ENCODE measurements at places on chromosomes 7 and 10.

DNA sequence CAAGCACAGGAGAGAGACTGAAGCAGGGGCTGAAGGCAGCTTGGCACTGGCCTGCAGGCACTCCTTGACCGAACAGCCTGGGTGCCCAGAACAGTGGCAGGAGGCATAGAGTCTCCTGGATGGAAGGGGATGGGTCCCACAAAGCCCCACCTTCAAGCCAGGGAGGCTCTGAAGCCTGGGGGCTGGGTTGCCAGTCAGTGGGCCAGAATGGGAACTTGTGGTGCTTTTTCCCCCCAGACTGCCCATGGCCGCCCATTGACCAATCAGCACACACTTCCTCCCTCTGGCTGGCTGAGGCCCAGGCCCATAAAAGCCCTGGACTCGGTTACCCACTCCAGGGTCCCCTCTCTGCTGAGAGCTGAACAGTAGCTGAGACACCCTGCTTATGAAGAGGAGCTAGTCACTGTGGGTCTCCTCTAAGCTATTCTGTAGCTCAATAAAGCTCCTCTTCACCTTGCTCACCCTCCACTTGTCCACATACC, 109.6 kb downstream of the ELAPOR2 start:
- no peak for DNase-seq

DNA sequence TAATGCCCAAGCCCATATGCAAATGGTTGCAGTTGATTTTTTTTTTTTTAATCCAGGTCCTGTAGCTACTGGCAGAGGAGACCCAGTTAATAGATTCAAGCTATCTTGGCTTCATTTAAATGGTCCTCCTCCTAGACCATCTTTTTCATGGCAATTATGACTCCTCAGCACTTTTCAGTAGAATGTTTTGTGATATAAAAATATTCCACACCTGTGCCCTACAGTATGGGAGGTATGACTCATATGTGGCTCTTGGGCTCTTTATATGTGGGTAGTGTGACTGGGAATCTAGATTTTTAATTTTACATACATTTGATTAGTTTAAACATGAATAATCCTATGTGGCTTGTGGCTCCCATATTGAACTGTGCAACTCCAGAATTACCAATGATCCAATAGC, 80.1 kb downstream of the ITGB1 start:
- DNase-seq, result no peak

DNA sequence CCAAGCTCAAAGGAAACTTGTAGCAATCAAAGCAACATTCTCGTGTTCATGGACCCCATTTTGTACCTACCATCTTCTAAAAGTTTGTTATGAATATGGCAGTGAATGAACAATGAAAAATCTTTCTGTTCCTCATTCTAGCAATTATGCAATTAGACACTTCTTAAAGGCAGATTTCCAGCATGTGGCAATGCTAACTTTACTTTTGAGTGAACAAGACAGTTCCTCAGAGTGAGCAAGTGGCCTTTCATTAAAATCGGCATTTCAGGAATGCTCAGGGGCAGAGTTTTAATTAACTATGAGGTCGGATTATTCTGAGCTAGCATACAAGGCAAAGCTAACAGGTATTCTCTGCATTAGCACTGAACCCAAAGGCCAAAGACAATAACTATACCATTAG, 48.4 kb upstream of the NFE2L3 start:
- no peak for DNase-seq

GRCh38 chr10:76549171-76549570, 1088.4 kb downstream of the KCNMA1 start:
- no peak for DNase-seq

DNA sequence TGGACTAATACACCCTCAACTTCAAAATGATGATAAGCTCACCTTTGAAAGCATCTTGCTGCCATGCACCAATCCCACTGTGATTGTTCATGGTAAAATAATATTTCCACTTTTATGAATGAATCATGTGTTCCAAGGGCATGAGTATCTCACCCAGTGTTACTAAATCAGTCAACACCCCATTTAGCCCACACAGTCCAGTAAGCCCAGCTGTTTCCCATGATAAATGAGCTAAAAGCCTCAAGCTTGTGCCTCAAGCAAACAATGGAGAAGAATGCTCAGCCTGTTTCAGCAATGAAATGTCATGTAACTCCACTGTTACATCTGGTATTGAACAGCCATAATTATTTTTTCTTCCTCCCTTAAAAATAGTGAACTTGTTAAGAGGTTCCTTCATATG, 442.5 kb downstream of the XPNPEP1 start:
- no peak for DNase-seq

- no peak for DNase-seq
These were observed 944.0 kb upstream of the C7orf33 start for GRCh38 chr7:147646568-147646967.

GRCh38 chr10:43674553-43675210, 26.0 kb upstream of the ZNF32 start:
- no peak for DNase-seq

- DNase-seq, result no peak
These were observed 14.6 kb downstream of the MDFIC start for GRCh38 chr7:114936471-114936870.

DNA sequence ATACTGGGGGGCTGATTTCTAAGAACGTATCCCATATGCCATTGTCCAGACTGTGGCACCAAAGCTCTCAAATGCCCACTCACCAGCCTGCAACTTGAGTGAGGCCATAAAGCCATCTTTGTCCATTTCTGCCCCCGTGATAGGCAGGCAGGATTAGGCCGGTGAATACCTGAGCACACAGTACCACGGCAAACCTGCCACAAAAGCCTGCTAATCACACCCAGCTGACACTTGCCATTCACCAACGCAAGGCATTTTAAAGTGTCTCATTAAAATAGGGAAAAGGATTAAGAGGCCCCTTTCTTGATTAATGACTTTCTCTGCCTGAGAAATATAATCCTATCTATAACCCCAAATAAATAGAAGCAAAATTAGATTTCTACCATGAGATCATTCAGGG, 111.4 kb upstream of the NANOS1 start:
- no peak for DNase-seq

DNA sequence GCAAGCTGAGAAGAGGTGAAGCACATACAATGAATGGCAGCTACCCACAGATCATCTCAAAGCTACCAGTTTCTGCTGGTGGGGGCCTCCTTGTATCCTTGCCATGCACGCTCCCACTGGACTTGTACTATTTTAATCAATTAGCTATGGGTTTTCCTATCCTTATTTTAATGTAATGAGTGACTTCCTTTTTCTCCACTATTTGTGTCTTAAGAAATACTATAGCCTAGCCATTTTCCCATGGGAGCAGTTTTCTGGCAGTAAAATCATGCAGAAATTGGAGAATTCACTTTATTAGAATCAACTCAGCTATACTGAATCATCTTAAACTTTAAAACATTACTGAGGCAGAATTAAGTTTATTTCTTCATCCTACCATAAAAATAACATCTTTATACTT, 73.5 kb downstream of the CTNNA3 start:
- no peak for DNase-seq

DNA sequence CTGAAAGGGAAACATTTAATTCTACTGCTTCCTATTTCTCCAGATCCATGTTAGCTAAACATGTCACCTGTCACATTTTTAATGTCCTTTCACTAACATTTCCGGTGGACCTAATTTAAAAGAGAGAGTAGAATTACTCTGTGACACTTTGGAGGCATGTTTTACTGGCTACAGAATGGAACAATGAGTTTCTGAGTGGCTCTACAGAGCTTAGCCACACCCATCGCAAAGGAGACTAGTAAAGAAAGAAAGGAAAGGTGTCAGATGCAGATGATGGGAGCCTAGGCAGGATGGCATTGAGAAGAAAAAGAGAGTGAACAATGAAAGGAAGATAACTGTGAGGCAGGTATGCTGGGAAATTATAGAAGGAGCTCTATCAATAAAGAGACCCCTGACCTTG, 35.9 kb downstream of the NDUFB2 start:
- DNase-seq, result no peak

DNA sequence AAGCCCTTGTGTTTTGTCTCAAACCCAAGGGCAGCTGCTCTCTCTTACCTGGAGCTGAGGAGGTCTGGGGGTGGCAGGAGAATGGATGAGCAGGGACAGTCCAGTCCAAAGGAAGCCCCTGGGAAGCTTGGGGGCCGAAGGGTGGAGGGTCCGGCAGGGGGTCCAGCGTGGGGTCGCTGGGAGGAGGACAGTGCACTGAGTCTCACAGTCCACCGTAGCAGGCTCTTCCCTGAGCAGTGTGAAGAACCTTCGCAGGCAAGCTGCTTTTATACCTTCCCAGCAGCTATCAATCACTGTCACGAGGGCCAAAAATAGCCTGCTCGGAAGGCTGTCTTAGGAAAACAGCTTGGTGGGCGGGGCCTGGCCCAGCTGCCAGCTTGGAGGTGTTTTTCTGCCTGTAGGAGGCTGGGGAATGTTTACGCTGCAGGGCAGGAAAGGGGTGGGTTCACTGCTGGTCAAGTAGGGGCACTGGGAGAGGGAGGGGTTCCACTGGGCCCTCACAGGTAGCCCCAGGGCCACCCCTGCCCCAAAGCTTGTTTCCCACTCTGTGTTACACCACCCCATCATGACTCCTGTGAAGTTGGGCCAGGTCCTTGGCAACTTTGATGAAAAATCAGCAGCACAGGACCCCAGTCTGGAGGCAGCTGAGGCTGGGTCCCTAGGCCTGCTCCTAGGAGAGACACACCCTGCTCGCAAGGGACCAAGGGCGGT, at the start of gene DEPP1:
TSS of gene DEPP1 (minus strand) at position 240 of the 711 bp plus-strand sequence. CDS start 779 bp downstream, outside the sequence.
- no peak for DNase-seq

DNA sequence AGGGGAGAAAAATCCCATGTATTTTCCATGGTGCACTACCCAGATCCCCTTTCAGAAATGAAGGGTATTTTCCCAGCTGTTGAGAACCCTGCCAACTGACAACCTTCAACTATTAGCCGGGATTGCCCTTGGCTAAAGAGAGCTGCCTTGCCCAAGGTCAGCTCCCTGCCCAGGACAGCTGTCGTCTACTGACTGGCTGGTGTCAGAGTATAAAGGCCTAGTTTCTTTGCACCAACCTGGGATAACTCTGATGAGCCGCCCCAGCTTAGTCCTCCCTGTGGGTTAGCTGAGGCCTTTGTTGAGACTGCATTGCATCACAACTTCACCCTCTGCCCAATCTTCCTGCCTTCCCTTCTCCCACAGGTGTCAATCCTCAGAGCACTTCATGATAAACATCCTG, 147.2 kb upstream of the RHEB start:
- DNase-seq, result no peak

GRCh38 chr10:99964791-99965190, 45.0 kb downstream of the DNMBP start:
- DNase-seq, result no peak

GRCh38 chr10:12194752-12195271, 879 bp downstream of the NUDT5 start:
- peak; percentile 35 for DNase-seq

DNA sequence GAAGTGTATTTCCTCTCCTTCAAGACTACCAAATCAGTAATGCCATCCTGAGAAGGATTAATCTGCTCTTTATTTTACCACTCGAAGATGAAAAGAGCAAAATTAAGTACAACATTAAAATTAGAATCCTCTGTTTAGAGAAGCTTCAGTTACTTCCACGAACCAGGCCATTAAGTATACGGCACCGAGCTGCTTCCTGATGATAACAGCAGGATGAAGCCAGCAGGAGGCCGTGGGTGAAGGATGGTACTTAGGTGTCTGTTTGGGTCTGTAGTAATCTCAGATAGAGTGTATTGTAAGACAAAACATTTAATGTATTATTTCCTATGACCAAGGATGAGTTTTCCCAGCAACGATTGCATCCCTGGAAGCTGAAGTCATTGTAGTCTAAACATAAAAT, 362.8 kb downstream of the SFMBT2 start:
- no peak for DNase-seq

GRCh38 chr7:71345117-71345884, 213.4 kb downstream of the GALNT17 start:
- DNase-seq, result no peak

DNA sequence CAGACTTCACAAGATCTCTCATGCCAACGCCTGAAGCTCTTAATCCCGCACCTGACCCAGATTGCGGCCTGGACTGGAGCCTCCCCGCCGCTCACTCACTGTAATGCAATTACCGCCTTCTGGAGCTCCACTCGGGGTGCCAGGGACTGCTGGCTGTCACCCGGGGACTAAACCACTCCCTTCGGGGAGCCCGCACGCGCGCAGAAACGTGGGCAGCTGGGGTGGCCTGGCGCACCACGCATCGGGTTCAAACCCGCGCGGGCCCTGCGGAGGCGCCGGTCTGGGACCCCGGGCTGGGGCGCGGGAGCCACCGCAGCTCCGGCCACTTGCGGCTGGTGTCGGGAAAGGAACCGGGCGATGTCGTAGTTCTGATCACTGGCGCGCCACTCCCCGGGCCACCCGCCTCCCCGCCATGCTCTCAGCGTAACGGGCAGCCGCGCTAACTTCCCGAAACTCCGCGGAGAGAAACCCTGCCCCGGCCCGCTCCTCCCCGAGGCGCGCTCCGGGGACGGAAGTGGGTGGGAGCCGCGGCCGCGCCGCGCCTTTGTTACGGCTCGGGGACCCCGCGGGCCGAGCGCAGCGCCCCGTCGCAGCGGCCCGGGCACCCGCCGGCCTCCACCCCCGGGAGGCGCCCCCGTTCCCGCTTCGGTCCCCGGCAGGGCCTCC, 100.3 kb upstream of the SVIL start:
- DNase-seq, result peak; percentile 45

GRCh38 chr10:69835875-69836730, 34.4 kb downstream of the COL13A1 start:
- DNase-seq, result no peak

DNA sequence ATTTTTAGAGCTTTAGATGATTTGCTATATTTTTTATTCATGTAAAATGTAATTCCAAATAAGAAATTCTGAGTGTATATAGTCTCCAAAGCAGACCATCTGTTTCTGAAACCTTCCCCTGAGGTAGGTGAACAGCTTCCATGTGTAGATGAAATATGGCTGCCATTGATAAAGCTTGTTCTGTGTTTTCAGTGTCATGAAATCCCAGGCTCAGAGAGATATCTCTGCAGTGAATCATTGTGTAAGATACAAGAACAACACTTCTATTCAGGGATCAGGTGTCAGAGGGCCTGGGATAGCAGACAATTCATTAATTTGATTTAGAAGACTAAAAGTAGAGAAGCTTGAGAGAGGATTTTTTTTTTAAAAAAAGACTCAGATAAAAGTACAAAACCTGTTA, 29.1 kb downstream of the ACTA2 start:
- DNase-seq, result no peak

GRCh38 chr7:73963252-73963822, 64.6 kb upstream of the ELN start:
- no peak for DNase-seq

GRCh38 chr10:13853854-13854253, 267.1 kb downstream of the PRPF18 start:
- DNase-seq, result no peak

- peak; percentile 38 for DNase-seq
These were observed 154.9 kb upstream of the TNRC18 start for GRCh38 chr7:5578495-5578894.

DNA sequence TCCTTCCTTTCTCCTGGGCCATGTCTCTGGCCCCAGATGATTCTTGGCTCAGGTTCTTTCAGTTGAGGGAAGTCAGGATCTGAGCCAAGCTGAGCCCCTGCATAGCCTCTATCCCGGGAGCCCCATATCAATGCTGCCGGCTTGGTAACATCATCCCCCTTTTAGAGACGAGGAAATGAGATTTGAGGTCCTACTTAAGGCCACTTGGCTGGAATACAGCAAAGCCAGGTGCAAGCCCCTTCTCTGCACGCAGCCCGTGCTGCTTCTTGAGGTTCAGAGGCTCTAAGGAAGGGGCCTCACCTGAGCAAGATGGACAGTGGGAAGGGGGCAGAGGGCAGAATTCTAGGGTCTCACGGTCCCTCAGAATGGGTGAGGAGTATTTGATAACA, 2.4 kb upstream of the IRF5 start:
- DNase-seq, result no peak

Measured in CD4-positive, alpha-beta T cell treated with Interleukin-4 for 4 hours (primary cell).